ENCODE measurements at places on chromosomes 6 and 20.

DNA sequence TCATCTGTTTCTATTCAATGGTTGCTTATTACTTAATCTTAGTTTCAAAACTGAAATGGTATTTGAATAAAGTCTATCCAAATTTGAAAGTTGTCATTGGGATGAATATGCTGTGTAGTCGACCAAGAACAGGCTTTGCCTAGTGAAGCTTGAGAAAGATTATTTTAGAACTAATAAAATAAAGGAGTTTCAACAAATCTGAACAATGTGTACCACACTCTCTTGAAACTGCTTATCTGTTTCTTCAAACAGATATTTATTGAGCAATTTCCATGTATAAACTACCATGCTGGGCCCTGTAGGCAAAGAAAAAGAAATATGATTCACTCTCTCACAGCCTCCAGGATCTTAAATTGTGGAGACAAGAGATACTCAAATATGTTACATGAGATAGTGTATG, 174.4 kb downstream of the OGFRL1 start:
- no peak for DNase-seq

DNA sequence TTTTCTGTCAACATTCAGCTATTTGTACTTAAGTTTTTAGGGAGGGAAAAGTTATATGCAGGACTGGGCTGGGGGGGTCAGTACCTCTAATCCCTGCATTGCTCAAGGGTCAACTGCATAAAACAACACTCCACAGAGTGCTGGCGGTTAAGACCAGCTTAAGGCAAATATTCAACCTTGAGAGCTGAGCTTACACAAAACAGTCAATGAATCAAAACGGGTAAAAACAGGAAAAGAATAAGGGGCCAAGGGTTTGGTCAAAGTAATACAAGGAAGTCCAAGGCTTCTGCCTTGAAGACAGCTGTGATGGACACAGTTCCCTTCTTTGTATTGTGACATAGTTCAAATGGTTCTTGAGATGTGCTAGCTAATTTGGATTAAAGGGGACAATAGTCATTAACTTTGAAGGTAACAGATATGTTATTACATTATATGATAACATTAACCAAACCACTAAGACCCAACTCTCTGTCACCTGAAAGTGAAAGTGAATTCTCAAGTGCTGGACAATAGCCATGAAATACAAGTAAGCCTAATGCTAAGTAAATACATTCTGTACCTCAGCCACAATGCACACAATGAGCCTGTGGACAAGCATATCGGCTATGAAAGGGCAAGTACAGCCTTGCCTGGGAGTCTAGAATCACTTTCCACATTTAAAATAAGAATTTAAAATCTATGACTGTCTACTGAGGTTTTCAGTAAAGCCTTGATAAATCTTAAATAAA, 106.8 kb downstream of the PDE10A start:
- no peak for DNase-seq

DNA sequence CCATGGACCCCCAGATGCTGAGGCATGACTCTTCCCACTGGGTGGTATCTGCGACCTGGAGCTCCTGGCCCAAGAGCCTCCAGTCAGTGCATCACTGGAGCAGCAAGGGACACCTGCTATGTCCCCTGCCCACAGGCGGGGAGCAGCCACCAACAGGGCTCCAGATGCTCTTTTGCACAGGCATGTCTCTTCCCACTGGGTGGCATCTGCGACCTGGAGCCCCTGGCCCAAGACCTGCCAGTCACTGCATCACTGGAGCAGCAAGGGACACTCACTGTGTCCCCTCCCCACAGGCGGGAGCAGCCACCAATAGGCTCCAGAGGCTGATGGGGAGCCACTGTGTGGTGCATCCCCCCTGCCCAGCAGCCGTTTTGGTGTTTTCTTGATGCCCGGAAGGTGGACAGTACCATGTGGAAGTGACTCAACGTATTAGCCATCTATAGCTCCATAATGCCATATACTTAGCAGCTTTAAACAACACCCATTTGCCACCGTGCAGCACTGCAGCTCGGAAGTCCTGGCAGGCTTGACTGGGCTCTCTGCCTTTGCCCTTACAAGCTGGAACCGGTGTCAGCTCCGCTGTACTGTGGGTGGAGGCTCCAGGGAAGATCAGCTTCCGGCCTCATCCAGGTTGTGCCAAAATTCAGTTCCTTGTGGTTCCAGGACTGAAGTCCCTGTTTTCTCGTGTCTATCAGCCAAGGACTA, 124.9 kb upstream of the CST7 start:
- no peak for DNase-seq

- no peak for DNase-seq
Observed at GRCh38 chr6:138086573-138087196, 20.5 kb downstream of the PERP start.

DNA sequence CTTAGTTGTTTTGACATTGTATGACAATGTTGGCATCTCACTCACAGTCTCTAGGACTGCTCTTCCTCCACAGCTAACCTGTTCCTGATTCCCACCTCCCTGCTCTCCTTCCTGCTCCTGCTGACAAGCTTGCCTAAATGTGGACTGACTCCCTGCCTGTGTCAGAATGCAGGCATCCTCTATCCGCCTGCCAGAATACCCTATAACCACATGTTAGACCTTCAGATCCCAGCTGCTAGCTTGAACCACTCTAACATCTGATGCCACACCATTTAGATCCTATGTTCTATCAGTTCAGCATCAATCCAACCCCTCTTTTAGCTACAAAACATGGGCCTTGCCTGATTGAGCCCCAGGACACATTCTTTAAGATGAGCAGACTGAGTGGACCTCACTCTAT, 12.2 kb downstream of the FILIP1 start:
- DNase-seq = no peak

- no peak for DNase-seq
Observed at GRCh38 chr20:26216025-26216424, 519.4 kb upstream of the ZNF337 start.

GRCh38 chr6:150050846-150051245, 18.1 kb downstream of the ULBP3 start:
- no peak for DNase-seq
